ENCODE measurements at places on chromosomes 6 and 20.

DNA sequence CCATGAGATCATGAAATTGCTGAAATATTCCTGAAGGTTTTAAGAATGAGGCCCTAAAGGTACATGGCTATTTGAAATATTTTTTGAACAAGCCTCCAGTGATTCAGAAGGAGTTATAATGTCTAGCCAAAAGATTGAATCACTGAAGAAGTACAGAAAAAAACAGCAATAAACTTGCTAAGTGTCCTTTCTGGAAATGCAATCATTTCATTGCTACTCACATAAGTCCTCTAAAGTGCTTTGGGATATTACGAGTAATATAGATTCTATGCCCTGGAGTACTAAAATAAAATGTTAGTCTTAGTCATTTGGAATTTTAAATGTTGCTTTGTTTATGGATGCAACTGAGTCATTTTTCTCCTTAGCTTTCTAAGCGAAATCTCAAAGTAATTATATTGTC, 32.7 kb downstream of the CENPW start:
- no peak for DNase-seq
- H3K27ac ChIP-seq, result no peak overlapping the region
- no peaks in the 10 kb centered on the region for H3K4me1 ChIP-seq
- H3K36me3 ChIP-seq, result no peaks in the 10 kb centered on the region

DNA sequence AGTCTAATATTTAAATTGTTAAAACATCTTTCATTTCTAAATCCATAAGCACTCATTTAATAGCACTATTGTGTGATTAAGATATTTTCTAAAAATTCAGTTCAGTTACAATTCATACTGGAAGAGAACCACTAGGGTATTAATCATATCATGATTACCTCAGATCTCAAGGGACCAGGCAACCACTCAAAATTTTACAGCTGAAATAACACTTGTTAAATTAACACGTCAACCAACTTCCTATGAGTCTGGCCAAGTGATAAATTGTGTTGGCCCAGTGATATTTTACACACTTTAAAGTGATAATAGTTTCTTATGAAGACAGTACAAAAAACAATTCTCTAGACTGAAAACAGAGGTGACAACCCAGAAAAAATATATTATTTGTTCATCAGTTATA, 869.0 kb upstream of the ADGRB3 start:
- peaks cover 4% of the 10 kb centered on the region for H3K27me3 ChIP-seq
- H3K36me3 ChIP-seq, result no peaks in the 10 kb centered on the region
- no peaks in the 10 kb centered on the region for H3K4me1 ChIP-seq
- no peak overlapping the region for H3K27ac ChIP-seq
- H3K4me3 ChIP-seq, result no peak overlapping the region
- DNase-seq, result no peak

DNA sequence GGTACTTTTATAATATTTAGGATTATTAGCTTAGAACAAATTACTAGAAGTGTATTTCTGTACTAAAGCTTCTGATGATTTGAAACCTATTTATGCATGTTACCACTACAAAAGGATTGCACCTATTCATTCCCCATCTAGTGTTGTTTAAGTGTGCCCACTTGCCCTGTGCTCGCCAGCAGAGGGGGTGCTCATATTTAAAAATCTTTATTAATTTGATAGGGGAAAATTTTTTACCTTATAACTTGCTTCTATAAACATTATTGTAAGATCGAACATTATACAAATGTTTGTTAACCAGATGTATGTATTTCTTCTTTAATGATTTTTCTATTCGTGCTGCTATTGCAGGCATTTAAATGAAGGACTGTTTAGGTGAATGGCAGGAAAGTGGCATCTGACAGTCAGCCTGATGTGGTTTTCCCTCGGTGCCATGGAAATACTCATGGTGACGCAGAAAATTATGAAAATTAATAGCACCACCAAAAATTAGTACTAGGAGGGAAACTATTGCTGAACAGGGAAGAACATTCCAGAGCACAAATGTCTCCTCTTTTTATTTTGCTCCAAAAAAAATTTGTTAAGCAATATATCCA, 44.1 kb upstream of the FNDC1 start:
- H3K4me1 ChIP-seq, result peaks cover 11% of the 10 kb centered on the region
- H3K27ac ChIP-seq, result no peak overlapping the region
- H3K36me3 ChIP-seq, result no peaks in the 10 kb centered on the region
- no peaks in the 10 kb centered on the region for H3K27me3 ChIP-seq
- no peak overlapping the region for H3K4me3 ChIP-seq

- DNase-seq, result peak; percentile 68
- H3K27me3 ChIP-seq, result peaks cover 6% of the 10 kb centered on the region
- no peaks in the 10 kb centered on the region for H3K4me1 ChIP-seq
- H3K36me3 ChIP-seq, result no peaks in the 10 kb centered on the region
- no peak overlapping the region for H3K27ac ChIP-seq
Observed at GRCh38 chr20:46520976-46521579, 7.7 kb upstream of the ZNF334 start.

GRCh38 chr6:63415286-63415685, 95.5 kb upstream of the LGSN start:
- H3K27me3 ChIP-seq, result no peaks in the 10 kb centered on the region
- no peak for DNase-seq
- no peaks in the 10 kb centered on the region for H3K4me1 ChIP-seq
- no peaks in the 10 kb centered on the region for H3K36me3 ChIP-seq
- H3K27ac ChIP-seq, result no peak overlapping the region

DNA sequence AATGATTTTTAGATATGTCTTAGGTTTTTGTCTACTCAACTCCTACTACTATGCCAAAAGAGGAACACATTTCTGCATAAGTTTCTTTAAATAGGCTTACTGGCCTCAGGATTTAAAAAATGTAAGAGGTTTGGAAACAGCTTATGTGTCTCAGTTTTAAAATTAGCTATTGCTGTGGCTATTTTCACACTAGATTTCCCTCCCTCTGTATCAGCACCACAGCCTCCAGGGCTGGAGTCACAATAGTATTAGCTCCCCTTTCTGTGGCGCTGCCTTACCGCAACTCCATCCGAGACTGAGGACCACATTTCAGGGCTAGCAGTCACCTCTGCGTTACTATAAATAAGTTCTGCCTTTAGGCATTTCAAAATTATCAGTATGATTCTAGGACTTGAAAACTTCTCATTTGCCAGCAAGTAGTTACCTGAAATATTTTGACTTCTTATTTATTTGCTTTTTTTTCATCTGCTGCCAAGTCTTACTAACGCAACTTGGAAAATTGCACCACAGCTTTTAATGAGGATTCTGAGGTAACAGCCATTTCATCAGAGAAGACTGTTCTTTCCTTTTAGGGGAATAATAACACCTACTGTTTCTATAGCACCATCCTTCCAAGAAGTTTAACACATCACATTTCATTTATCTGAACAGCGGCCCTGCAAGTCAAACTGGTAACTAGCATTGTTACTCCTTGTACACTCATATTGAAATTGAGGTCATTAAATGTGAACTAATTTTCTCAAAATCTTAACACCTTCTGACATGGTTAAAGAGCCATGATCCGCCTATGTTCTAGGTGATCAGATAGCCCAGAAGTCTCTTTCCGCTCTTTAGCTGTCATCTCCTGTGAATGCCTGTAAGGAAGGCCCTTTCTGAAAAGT, 105.9 kb downstream of the GJA10 start:
- no peak overlapping the region for H3K4me3 ChIP-seq
- no peaks in the 10 kb centered on the region for H3K36me3 ChIP-seq
- DNase-seq, result no peak
- no peaks in the 10 kb centered on the region for H3K27me3 ChIP-seq
- peaks cover 10% of the 10 kb centered on the region for H3K4me1 ChIP-seq

GRCh38 chr6:137307163-137307854, 88.1 kb upstream of the IFNGR1 start:
- no peak for DNase-seq
- H3K4me3 ChIP-seq, result no peak overlapping the region
- H3K36me3 ChIP-seq, result no peaks in the 10 kb centered on the region
- no peaks in the 10 kb centered on the region for H3K27me3 ChIP-seq

DNA sequence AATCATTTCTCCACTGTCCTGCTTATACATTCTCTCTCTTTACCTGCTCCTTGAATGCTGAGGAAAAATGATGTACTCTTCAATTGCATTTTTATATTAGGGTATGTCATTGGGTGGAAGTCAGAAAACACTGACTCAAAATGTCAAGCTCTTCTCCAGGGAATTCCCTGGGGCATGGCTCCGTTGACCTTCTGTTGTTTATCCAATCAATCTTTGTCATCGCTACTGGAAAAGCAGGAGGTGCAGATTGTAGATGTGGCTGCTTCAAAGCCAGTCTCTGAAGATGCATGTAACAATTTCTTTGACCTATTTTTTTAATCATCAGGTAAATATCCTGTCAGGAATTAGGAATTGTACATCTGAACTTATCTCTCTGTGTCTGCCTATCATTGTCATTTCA, 63.9 kb upstream of the TENT5A start:
- peaks cover 21% of the 10 kb centered on the region for H3K4me1 ChIP-seq
- no peak for DNase-seq
- no peak overlapping the region for H3K4me3 ChIP-seq

DNA sequence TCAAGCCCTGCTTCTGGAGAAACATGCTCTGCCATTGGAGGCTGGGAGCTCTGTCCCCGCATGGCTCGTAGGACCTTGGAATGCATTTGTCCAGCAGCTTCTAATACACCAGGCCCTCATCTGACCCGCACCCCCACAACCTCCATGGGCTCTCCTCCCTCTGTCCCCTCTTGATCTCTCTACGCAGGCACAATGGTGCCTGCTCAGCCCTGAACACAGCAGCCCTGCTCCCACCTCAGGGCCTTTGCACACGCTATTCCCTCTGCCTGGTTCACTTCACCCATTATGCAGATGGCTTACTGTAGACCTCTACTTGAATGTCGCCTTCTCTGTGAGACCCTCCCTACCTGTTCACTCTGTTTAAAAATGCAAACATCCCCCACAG, 27.0 kb upstream of the PTGIS start:
- H3K4me1 ChIP-seq, result peaks cover 6% of the 10 kb centered on the region
- H3K4me3 ChIP-seq, result no peak overlapping the region
- no peak overlapping the region for H3K27ac ChIP-seq
- no peaks in the 10 kb centered on the region for H3K36me3 ChIP-seq

GRCh38 chr6:39422238-39422637, 99.7 kb upstream of the KCNK16 start:
- DNase-seq, result no peak
- no peaks in the 10 kb centered on the region for H3K4me1 ChIP-seq
- H3K27me3 ChIP-seq, result no peaks in the 10 kb centered on the region
- H3K27ac ChIP-seq, result no peak overlapping the region
- no peaks in the 10 kb centered on the region for H3K36me3 ChIP-seq
- H3K4me3 ChIP-seq, result no peak overlapping the region

DNA sequence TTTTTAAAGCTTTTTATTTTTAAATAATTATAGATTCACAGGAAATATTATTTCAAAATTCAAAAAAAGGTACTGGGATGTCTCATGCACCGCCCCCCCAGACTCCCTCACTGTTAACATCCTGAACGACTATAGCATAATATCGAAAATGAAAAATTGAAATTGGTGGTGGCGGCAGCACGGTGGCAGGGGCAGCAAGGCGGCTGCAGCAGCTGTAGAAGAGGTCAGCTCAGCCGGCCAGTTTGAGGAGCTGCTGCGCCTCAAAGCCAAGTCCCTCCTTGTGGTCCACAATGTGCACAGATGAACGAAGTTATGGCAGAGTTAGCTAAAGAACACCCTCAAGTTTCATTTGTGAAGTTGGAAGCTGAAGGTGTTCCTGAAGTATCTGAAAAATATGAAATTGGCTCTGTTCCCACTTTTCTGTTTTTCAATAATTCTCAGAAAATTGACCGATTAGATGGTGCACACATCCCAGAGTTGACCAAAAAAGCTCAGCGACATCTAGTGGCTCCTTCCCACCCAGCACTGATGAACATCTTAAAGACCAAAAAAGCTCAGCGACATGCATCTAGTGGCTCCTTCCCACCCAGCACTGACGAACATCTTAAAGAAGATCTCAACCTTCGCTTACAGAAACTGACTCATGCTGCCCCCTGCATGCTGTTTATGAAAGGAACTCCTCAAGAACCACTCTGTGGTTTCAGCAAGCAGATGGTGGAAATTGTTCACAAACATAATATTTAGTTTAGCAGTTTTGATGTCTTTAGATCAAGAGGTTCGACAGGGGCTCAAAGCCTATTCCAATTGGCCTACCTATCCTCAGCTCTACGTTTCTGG, 100.8 kb downstream of the FAM217A start:
- peak; percentile 91 for DNase-seq
- H3K27ac ChIP-seq, result no peak overlapping the region
- no peaks in the 10 kb centered on the region for H3K36me3 ChIP-seq
- H3K27me3 ChIP-seq, result no peaks in the 10 kb centered on the region
- H3K4me3 ChIP-seq, result no peak overlapping the region
- H3K4me1 ChIP-seq, result no peaks in the 10 kb centered on the region

DNA sequence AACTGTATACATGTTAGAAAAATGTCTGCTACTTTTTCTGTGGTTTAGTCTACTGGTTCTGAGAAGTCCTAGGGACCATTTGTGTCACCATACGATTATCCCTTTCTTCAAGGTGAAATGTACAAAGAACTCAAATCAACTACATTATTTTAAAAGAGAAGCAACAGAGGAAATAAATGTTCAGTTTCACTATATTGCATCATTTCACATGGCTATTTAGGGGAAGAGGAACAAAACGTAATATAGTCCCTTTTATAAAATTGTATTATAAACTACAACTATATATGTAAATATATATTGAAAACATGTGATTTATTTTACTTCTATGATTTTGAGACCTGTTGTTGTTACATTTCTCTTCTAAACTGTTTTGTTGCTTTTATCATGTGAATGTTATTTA, 1308.0 kb downstream of the EPHA7 start:
- no peak overlapping the region for H3K27ac ChIP-seq
- no peaks in the 10 kb centered on the region for H3K27me3 ChIP-seq
- no peak for DNase-seq
- no peaks in the 10 kb centered on the region for H3K36me3 ChIP-seq
- no peak overlapping the region for H3K4me3 ChIP-seq
- H3K4me1 ChIP-seq, result peaks cover 3% of the 10 kb centered on the region

All from cardiac muscle cell (in vitro differentiated cells and primary cell).